ENCODE measurements at places on chromosomes 4 and X.

DNA sequence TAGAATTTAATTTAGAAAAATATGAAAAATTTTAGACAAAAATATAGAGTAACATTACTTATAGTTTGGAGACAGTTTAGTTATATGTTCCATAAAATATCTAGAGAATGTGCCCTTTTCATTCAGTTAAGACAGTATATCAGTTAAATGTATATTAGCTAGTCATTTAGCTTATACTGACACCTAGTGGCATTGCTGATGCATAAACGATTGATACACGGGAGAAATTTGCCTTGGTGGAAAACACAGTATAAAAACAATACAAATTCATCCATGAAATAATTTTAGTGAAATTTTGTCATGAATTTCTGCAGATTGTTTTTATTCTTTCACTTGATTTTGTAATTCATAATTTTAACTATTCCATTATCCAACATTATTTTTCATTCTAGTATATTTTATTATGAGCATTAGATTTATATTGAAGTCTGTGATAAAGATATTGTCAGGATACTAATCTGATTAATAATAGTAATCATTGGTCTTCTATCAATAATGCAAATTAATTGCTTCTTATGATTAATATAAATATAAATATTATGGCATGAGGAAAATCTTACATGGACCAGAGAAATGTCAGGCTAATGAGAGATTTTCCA lies 219.0 kb downstream of the TLL1 start:
- DNase-seq = peak; percentile 47

DNA sequence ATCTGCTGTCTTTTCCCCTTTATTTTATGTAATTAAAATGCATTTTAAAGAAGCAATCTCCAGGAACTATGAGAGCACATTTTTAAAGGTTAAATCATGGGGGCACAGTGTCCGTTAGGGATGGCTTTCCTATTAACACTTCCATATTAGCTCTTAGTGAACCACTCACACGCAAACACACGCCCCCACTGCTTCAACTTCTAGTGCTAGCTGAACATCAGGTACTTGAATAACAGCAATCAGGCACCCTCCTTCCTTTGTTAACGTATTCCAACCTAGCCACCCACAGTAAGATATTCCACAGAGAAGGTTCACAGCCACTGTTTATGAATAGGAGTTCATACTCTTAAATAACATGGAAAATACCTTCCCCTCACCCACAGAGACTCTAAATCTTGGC lies 9.3 kb downstream of the TMEM255A start:
- no peak for DNase-seq

- peak; percentile 92 for DNase-seq
These were observed 47.4 kb downstream of the TMEM131L start for GRCh38 chr4:153513596-153513995.

DNA sequence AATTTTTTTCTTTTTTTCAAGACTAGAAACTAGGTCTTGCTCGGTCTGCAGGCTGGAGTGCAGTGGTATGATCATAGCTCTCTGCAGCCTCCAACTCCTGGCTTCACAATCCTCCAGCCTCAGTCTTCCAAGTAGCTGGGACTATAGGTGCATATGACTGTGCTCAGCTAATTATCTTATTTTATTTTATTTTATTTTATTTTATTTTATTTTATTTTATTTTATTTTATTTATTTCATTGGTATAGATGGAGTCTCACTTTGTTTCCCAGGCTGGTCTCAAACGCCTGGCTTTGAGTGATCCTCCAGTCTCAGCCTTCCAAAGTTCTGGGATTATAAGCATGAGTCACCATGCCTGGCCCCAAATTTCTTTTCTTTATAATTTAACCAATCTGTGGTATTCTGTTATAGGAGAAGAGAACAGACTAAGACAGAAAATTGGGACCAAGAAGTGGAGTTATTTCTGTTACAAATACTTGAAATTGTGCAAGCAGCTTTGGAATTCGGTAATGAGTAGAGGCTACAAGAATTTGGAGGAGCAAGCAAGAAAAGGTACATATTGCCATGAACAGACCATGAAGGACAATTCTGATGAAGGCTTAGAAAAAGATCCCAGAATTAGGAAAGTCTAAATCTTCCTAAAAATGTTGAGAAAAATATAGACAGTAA lies 4.0 kb upstream of the PRDM5 start:
- DNase-seq = no peak

- no peak for DNase-seq
These were observed 257.1 kb downstream of the CAMK2D start for GRCh38 chr4:113504422-113504821.

DNA sequence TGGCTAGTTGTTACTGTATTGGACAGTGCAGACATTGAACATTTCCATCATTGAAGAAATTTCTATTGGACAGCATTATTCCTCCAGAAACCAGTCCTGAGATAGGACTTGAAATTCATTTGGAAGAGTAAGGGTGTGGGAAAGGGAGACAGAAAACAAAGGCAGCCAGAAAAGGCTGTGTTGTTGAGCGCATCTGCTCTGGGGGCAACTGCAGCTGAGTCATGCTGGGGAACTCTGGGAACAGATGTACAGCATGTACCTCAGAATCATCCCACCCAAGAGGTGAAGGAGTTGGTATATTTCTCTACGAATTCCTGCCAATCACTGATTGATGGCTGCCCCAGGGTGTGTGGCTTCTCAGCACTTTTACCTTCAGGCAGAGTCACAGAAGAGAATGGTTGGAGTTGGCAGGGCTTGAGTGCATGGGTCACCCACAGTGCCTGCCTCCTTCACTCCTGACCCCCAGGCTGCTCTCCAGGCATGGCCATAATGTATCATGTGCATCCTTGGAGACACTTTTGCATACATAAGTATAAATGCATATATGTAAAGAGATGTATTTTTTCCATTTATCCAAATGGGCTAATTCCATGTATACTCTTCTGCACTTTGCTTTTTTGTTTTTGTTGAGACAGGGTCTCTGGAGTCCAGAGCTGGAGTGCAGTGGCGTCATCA lies 39.4 kb downstream of the GEMIN8 start:
- DNase-seq = no peak

- no peak for DNase-seq
These were observed at the start of gene SHROOM2 for GRCh38 chrX:9785944-9786797. TSS of gene SHROOM2 (plus strand) at chrX:9786429. CDS start at chrX:9786546, 117 bp downstream.

DNA sequence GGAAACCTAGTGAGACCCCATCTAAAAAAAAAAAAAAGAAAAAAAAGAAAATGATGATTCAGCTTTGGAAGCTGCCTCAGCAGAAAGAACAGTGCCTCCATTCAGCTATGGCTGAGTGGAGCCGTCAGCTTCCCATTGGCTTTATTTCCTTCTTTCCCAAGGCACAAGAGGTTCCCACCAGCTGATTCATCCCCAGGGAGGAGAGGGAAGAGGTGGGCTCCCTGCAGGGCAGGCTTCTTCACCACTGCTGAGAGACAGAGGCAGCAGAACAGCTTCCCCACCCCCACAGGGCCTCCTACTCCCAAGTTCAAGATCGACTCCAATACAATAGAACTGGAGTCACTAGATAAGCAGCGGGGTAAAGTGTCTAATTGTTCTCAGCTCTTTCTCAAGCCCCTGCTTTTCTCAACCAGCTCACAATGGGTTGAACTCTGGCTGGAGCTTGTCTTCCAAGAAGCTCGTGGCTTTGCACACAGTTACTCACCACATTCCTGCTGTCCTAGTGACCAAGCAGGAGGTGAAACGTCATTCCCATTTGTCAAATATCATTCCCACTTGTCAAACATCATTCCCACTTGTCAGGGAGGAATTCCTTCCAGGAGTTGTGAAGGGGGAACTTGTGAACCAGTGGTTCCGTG lies 47.8 kb downstream of the FHDC1 start:
- peak; percentile 75 for DNase-seq

DNA sequence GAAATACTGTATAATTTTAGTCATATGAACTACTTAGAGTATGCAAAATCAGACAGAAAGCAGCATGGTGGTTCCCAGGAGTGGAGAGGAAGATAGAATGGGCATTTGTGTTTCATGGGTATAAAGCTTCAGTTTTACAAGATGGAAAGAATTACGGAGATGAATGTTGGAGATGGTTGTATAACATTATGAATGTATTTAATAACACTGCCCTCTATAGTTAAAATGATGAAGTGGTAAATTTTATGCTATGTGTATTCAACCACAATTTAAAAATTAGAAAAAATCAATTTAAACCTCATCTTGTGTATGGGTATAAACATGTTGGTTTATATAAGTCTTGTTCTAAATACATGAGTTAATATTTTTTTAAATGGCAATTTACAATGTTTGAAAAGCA lies 521.1 kb downstream of the FSTL5 start:
- peak; percentile 9 for DNase-seq
